ENCODE measurements at places on chromosomes 11 and 22.

- DNase-seq, result no peak
Measured at GRCh38 chr11:76250520-76251225, 44.4 kb upstream of the WNT11 start.

GRCh38 chr22:39227542-39228272 lies 17.1 kb downstream of the PDGFB start:
- DNase-seq, result no peak

- DNase-seq, result no peak
Measured at GRCh38 chr22:31957970-31958594, 13.7 kb downstream of the YWHAH start.

- no peak for DNase-seq
Measured at GRCh38 chr11:6745465-6746015, 26.2 kb downstream of the OR2AG2 start.

DNA sequence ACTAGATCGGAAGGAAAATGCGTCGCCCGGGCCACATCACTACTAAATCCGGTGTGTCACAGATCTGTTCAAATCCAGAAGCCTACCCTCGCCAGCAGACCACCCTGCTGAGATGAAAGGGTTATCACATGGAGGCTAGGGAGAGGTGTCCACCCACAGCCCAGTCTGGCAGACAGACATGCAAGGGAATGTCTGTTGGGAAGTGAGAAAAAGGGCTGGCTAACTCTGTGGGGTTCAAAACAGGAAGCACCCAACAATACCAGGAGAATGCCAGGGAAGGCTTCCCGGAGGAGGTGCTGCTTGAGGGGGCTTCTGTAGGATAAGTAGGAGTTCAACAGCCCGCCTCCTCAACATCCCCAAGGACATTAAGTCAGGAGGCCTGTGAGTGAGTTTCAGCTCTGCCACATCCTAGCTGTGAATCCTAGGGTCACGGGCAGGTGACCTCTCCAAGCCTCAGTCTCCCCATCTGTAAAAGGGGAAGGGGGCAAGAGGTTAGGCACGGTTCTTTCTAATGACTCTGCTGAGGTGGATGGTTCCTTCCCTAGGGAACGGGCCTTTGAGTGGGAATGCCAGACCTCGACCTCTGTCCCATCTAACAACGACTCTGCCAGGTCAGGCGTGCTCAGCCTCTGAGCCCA lies 1.1 kb downstream of the TPST2 start:
- no peak for DNase-seq

GRCh38 chr11:78417888-78418583 lies 416 bp upstream of the GAB2 start:
- peak; percentile 90 for DNase-seq

Data from progenitor cell of endocrine pancreas (in vitro differentiated cells).